ENCODE measurements at places on chromosomes 12 and 14. TPM values are rescaled to one million over a fixed set of nuclear protein-coding genes. Genes with fewer than 3 reads are reported as not detected.

DNA sequence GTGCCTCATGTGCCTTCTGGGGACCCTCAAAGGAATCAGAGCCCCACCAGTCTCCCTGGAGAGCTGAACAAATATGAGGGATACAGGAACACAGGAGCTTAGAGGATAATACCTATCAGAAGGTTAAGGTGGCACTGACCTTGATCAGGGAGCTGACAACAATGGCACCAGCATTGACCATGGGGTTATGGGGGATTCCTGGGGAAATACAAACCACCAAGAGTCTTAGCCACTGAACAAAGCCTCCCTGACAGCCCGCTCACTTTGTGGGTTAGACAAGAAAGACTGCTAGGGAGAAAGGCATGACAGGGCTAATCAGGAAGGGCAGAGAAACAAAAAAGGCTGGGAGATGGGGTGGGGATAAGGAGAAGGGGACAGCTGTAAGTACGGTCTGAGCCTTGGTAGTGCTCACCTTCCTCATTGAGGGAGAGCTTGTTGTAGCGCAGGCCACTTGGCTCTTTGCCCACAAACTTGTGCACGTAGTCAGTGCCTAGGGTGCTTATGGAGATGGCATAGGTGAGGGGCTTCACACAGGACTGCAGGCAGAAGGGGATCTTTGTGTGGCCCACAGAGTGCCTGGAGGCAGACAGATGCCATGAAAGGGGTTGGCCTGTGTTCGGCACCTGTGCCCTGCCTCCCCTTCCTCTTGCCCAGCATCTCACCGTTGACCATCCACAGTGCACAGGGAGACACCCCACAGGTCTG is 9.3 kb downstream of the SPRYD4 start:
- DNase-seq, result no peak
- no peaks in the 10 kb centered on the region for H3K27me3 ChIP-seq
- peaks cover 11% of the 10 kb centered on the region for H3K4me1 ChIP-seq
- no peak overlapping the region for H3K4me3 ChIP-seq
- H3K27ac ChIP-seq, result no peak overlapping the region
- no peaks in the 10 kb centered on the region for H3K36me3 ChIP-seq

- no peaks in the 10 kb centered on the region for H3K4me1 ChIP-seq
- H3K4me3 ChIP-seq, result no peak overlapping the region
- no peaks in the 10 kb centered on the region for H3K36me3 ChIP-seq
- H3K27ac ChIP-seq, result no peak overlapping the region
Measured at GRCh38 chr12:99367181-99367580, 280.4 kb upstream of the GARIN6 start.

DNA sequence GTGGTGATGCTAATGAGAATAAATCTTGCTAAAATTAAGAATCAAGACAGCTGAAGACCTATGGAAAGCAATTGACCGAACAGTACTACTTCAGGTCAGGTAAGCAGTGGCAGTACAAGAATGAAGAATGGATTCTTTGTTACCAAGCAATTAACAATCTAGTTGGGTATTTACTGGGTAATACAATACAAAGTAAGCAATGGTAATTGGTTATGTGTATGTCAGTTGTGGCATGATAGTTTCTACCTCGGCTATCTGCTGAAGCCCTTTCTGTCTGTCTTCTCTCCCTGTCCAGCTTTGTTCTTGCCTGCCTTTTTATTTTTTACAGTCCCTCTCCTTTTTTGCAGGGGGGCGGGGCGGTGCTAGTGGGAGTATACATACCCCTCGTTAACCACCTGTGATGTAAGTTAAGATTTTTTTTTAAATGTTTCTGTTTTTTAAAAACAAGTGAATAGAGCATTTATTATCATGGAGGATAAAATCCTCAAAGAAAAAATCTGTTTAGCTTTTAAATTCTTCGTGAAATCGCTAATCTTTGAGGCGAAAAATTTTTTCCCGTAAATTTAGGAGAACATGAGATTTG is 75.9 kb downstream of the RCOR1 start:
- DNase-seq, result no peak
- peaks cover 9% of the 10 kb centered on the region for H3K4me1 ChIP-seq
- H3K36me3 ChIP-seq, result no peaks in the 10 kb centered on the region

GRCh38 chr12:121484967-121485366 is 85.0 kb downstream of the RNF34 start:
- no peak overlapping the region for H3K4me3 ChIP-seq
- no peak for DNase-seq
- no peaks in the 10 kb centered on the region for H3K36me3 ChIP-seq
- no peak overlapping the region for H3K27ac ChIP-seq
- H3K4me1 ChIP-seq, result no peaks in the 10 kb centered on the region
- H3K27me3 ChIP-seq, result no peaks in the 10 kb centered on the region

The KLHL33 gene
- 0.33 TPM for total RNA-seq

The MEG3 gene
- 17.5 TPM for total RNA-seq
